ENCODE measurements at places on chromosomes 2 and 18.

DNA sequence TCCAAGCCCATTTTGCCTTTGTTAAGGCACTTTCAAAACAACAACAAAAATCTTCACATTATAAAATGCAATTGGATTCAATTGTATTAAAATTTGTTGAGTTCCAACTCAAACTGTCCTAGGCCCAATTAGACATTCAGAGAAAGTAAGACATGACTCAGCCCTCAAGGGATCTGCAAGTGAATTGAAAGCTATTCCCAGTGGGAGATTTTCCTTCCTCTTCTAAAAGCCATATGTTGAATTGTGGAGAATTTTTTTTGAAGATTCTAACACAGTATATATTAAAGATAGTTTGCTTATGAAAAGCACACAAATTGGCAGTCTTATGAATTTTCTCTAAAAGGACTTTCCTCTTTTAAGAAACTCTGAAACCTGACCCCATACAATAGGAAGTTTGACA lies 268.0 kb upstream of the PARD3B start:
- DNase-seq: no peak

GRCh38 chr2:120436885-120437603 lies 91.1 kb downstream of the INHBB start:
- DNase-seq: no peak

DNA sequence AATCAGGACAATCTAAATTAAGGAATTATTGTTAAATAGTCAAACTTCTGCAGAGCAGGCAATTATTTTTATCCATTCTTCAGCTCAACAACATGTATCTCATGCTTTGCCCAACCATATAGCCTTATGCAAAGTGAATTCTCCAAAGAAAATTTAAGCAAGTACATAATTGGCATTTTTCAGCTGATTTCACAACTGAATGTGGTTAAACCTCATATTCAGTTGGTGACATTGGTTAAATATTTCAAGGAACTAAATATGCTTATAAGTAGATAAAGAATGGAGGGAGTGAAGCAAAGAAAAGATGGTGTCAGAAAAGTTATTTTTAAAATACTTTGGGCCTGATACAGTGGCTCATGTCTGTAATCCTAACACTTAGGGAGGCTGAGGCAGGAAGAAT lies 816.2 kb downstream of the NRXN1 start:
- DNase-seq: no peak

- DNase-seq: no peak
These were observed 262.0 kb downstream of the AFF3 start for GRCh38 chr2:99880148-99880963.

GRCh38 chr2:210302326-210302725 lies 12.6 kb downstream of the MYL1 start:
- no peak for DNase-seq

DNA sequence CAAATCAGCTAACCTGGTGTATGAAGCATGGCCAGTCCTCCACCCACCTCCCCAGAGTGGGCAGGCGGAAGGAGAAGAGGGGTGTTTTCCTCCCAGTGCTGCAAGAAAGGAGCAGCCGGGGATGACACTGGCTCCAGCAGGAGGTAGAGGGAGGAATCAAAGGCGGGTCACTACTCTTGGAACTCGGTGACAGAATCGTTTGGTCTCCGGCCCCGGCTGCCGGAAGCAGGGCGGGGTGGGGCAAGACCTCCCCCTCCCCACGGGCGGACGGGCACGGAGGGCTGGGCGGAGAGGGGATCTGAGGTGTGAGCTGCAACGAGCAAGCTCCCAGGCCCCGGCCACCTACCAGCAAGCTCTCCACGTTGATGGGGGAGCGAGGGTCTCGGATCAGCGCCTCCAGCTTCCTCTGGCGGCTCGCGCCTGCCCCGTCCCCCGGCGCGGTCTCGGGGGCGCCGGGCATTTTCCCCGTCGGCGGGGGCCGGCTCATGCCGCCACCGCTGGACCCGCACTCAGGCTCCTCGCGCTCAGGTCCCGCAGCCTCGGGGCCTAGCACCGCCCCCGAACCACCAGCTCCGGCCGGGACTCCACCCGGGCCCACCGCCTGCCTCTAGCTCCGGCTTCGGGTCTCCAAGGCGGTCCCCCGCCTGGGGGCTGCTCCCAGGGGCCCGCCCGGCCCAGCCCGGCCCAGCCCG lies 640 bp downstream of the ROCK2 start:
- DNase-seq: no peak

DNA sequence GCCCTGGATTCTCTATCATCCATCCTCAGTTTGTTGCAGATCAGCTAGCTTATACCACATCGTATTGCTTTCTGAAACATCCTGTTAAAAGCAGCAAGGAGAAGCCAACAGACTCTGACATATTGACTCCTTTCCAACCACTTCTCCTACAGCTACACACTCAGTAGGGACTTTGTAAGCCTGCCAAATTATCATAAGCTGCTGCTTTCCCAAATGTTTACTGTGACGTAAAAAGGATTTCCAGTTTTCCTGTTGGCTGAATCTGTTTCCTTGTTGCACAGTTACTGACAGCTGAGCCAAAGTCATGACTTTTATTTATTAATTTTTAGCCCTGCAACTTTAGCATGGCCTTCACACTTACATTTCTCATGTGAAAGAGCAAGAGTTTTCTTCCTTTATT lies 294.3 kb downstream of the KCNJ3 start:
- DNase-seq: no peak

GRCh38 chr2:855177-855576 lies 95.5 kb upstream of the SNTG2 start:
- peak; percentile 12 for DNase-seq

DNA sequence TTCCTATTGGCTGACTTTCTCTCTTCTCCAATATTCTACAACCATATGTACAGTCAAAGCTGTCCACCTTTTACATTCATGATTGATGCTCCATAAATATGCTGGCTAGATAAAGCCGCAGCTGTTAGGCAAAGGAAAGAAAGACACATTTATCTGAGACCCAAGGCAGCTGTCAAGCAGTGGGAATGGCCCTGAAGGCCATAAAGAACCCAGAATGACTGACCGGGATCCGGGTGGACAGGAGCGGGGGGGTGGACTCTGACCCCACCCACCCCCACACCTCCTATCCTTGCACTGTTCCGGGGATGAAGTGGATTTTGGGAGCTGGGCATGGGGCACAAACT lies 116.4 kb downstream of the RTP5 start:
- DNase-seq: no peak

DNA sequence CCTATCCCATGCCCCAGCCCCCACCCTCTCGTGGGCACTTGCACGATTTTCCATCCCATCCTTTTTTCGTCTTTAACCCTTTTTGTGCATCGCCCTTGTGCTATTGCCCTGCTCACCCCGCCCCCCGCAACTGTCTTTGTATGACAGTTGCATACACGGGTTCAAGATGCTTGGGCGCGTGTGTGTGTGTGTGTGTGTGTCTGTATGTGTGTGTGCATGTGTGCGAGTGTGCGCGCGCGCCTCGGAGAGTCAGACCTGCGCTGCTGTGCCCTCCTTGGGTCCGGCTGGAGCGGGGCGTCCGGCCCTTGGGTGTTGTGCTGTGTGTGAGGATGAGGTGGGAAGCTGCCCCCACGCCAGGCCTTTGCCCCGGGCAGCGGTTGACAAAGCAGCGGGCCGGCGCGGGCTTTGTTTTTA lies 230.7 kb downstream of the HAUS1 start:
- no peak for DNase-seq

DNA sequence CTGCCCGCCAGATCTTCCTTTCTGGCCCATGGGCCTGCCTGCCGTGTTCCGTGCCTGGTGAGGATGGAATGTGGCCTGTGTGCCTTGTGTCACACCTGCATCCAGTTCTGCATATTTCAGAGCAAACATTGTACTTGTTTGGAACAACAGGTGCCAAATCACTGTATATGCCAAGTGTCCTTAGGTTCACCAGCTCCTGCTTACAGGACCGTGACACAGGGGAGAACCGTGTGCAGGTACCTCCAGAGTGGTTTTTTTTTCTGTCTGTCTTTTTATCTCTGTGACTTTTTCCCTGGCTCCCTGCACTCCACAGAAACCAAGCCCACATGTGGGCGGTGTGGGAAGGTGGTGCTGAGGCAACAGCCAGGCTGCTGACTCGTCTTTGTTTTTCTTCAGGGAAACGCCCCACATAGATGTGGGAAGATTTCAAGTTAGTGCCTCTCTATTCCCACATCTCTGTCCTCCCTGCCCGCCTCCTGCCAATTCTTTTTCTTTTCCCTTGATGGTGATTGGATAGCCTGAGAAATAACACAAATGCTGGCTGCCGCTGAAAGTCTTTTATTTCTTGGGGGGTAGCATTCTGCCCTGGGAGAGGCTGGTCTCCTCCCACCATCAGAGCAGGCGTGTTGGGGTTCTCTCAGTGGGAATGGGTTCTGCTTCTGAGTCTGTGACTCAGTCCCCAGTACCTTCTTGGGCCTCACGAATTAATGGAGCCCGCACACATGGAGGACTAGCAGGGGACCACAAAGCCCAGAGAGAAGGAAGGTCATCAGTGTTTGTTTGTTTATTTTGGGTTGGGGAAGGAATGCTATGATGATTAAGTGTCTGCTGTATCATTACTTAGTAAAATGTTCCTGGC lies 21.4 kb downstream of the GRHL1 start:
- no peak for DNase-seq

GRCh38 chr2:228654707-228655106 lies 473.2 kb upstream of the SPHKAP start:
- no peak for DNase-seq

DNA sequence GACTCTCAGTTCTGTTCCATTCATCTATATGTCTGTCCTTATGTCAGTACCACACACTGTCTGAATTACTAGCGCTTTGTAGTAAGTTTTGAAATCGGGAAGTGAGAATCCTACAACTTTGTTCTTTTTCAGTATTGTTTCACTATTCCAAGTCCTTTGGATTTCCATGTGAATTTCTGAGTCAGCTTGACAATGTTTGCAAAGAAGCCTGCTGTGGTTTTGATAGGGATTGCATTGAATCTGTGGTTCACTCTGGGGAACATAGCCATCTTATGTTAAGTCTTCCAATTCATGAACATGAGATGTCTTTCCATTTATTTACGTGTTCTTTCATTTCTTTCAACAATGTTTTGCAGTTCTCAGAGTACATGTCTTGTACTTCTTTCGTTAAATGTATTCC lies 15.0 kb downstream of the SLC3A1 start:
- DNase-seq: no peak

DNA sequence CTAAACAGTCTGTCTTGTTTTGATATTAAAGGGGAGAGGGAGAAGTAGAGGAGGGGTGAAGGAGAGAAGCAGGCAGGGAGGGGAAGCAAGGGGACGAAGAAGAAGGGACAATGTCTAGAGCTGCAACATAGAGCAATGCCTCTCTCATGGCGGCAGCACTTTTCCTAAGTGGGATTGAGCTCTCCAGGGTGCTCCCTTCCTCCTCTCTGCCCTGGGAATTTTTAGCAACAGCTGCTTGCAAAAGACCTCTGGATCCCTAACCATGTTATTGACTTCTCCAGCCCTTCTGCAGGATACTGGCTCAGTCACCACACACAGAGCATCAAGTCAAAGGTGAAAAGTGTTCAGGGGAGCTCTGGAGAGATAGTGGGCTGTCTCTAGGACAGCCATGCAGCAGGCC lies 734.9 kb downstream of the EPHA4 start:
- DNase-seq: no peak

DNA sequence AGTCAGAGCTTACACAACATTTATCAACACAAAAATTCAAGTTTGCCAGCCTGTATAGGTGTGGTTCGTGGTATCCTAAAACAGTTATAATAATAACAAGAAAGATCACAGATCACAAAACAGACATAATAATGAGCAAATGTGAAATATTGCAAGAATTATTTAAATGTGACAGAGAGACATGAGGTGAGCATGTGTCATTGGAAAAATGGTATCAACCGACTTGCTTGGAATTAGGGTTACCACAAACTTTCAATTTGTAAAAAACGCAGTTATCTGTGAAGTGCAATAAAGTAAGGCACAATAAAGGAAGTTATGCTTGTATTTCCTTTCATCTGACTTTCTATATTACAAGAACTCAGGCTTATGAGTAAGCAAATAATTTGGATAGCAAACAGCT lies 116.8 kb downstream of the IKZF2 start:
- no peak for DNase-seq

DNA sequence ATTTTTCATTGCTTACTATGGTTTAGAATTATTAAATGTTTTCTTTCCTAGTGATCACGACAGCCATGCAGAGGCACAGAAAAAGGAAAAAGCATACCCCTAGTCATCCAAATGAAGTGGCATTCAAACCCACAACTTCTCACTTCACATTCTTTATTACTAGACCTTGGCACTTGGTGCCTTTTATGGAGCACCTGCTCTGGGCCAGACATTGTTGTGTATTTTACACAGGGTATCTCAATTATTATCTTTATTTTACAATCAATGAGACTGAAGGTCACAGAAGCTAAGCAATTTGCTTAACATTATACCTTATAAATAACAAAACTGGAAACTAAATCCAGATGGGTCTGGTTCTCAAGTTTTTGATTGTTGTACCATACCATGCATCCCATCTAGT lies 235.3 kb downstream of the LRATD1 start:
- DNase-seq: no peak

GRCh38 chr18:28714498-28714897 lies 537.6 kb upstream of the CDH2 start:
- no peak for DNase-seq

DNA sequence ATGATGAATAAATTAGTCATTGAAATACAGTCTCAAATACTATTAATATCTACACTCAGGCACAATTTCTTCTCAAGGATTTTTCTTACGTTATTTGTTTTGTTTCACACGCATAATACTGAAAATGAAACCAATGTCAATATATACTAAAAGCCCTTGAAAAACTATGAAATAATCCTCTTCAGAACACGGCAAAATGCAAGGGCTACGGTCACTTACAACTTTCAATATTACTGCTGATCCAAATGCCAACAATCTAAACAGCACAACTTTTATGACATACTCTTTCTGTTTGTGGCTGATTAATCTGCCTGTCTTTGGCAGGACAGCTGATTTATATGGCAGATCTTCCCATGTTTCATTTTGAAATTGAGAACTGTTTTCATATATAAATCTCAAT lies 68.3 kb downstream of the LRPPRC start:
- no peak for DNase-seq

GRCh38 chr2:144546933-144547332 lies 27.0 kb upstream of the ZEB2 start:
- DNase-seq: no peak

GRCh38 chr18:46281185-46282176 lies 177.3 kb downstream of the HAUS1 start:
- DNase-seq: peak; percentile 46

- no peak for DNase-seq
These were observed 50.2 kb downstream of the ODC1 start for GRCh38 chr2:10397878-10398277.

GRCh38 chr2:186460465-186460864 lies 25.6 kb upstream of the ZC3H15 start:
- no peak for DNase-seq

GRCh38 chr2:150595803-150596470 lies 108.5 kb upstream of the RND3 start:
- DNase-seq: no peak

- no peak for DNase-seq
These were observed 87.7 kb downstream of the PTGR3 start for GRCh38 chr18:75121266-75121665.

- DNase-seq: no peak
These were observed 283.9 kb downstream of the SLC8A1 start for GRCh38 chr2:40168032-40168431.

- DNase-seq: no peak
These were observed 18.6 kb downstream of the LONRF2 start for GRCh38 chr2:100303744-100304143.
